Midbrain (tissue), 1 donor: ENCODE measurements at places on chromosomes 1 and 21.

DNA sequence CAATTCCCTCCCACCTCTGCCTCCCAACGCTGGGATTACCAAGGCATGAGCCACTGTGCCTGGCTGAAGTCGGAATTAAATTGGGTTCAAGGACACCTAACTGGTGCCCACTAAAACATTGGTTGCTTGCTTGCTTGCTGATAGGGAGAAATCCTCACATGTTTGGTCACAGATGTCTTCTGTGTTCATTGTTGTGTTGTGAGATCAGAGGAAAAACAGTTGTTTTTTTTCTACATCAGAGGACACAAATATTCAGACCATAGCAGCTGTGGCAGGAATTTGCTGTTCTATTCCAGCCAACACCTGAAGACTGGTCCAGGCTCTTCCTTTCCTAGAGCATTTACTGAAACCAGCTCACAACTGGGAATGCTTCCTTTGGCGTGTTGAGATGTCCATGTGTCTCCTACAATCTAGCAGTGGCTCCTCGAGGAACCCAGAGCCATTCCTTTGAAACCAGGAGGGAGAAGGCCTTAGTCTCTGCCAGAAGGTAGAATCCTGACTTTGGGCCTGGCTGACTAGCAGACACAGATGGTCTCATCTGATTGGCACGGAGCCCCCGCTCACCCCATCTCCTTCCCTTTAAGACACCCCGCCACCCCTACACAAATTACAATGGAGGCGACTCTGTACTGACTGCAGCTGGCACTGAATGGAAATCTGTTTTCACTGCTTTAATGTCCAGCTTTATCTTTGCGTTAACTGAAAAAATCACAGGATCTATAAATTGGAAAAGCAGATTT lies 24.3 kb upstream of the TRIM17 start:
- no peak for DNase-seq

DNA sequence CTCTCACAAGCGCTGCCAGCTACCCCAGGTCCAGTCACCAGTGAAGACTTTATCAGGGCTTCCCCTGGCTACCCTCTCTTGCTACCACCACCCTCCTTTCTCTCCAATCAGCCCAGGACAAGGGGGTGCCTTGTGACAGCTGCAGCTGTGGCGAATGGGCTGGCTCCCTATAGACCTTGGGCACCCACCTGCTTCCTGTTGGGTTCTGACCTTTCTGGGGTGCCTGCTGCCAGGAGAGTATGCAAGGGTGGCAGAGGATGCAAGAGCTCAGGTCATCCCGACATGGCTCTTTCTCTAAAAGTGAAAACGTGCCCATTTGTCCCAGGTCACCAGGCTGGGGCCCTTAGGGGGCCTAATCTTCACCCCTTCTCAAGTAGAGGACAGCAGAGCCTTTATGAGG lies 6.6 kb downstream of the KLHDC8A start:
- DNase-seq, result no peak

- DNase-seq, result no peak
Measured at GRCh38 chr1:184941735-184942134, 32.6 kb downstream of the NIBAN1 start.

- DNase-seq, result no peak
Measured at GRCh38 chr1:29836651-29837646, 600.6 kb downstream of the PTPRU start.

- DNase-seq, result no peak
Measured at GRCh38 chr21:41565550-41565949, 57.6 kb upstream of the TMPRSS2 start.

GRCh38 chr1:229271448-229272159 lies 693 bp downstream of the RAB4A start:
- DNase-seq, result peak; percentile 64

- no peak for DNase-seq
Measured at GRCh38 chr1:1119272-1119890, 3.5 kb upstream of the C1orf159 start.

GRCh38 chr21:44427241-44428120 lies 27.8 kb upstream of the LRRC3 start:
- DNase-seq, result no peak

- peak; percentile 46 for DNase-seq
Measured at GRCh38 chr1:869499-870244, 54.1 kb upstream of the SAMD11 start.

- no peak for DNase-seq
Measured at GRCh38 chr1:244672946-244673682, 20.2 kb downstream of the DESI2 start.

DNA sequence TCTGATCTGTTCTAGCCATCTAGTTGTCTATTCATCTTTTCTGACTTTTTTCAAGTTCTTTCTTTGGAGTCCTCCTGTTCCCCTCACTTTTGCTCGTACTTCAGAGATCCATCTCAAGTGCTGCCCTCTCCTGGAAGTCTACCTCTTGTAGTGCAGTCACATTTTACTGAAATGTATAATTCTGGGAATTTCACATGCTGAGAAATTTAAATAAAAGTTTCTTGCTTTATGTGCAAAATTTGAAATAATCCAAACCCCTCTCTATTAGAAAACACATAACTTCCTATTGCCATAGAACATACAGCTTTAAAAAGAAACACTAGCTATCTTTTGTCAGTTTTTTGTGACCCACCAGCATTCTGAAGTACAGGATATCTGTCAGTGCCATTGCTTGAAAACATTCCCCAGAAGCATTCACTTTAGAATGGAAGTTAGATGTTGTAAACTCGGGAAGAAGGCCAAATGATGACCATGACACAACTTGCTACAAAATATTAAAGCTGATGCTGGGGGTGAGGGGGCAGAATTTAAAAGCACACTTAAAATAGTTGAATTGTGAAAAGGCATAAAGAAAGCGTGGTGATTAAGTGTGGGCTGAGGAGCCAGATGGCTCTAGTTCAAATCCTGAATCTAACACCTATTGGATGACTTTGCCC lies 22.0 kb downstream of the RLF start:
- no peak for DNase-seq

- peak; percentile 48 for DNase-seq
Measured at GRCh38 chr1:22861764-22862440, 110.8 kb downstream of the LACTBL1 start.

- DNase-seq, result no peak
Measured at GRCh38 chr1:211752317-211752716, 76.9 kb upstream of the NEK2 start.

GRCh38 chr1:29235955-29236711 lies at the start of gene PTPRU:
Gene PTPRU, plus strand, starts transcription at chr1:29236522. Its CDS starts 123 bp downstream, at chr1:29236645.
- DNase-seq, result peak; percentile 75

- DNase-seq, result no peak
Measured at GRCh38 chr21:17462276-17462981, 50.4 kb upstream of the CXADR start.

DNA sequence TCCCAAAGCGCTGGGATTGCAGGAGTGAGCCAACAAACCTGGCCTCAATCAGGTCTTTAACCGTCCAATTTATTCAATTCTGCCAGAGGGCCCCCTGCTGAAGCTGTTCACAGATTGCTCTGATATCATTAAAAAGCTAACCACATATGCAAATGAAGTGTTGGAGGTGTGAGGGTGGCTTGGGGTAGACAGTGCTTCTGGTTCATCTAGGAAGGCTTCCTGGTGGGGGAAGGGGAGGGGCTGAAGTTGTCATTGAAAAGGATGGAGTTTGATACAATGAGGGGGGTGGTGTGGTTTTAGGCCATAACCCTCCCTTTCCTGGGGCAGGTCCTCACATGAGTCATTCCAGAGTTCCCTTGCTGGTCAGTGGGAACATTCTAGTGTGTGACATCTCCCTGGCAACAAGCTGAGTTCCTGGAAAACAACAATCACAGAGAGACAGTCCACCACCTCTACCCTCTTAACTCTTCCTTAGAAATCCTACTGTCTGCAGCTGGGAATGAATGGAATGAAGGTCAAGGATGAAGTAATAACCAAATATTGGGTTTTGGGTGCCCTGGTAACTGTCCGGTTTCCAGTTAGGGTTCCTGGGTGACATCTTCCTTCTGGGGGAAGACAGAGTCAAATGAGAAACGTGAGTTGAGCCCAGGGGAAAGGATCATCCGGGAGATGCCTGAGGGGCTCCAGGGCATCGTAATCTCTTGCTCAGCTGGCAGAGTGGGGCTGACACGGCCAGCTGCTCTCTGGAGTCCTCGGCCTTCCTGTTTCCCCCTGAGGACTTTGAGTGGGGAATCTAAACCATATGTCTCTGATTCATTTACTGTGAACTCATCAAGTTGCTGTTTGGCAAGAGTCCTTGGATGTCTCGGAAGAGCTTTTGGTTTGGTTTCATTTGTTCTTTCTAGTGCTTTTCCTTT lies 32.2 kb downstream of the BATF3 start:
- DNase-seq, result no peak

- DNase-seq, result no peak
Measured at GRCh38 chr1:225441314-225442122, 13.7 kb upstream of the LBR start.

GRCh38 chr1:245858722-245859492 lies 648.2 kb downstream of the SMYD3 start:
- DNase-seq, result no peak

- DNase-seq, result no peak
Measured at GRCh38 chr1:197776351-197777105, 1.2 kb upstream of the DENND1B start.

DNA sequence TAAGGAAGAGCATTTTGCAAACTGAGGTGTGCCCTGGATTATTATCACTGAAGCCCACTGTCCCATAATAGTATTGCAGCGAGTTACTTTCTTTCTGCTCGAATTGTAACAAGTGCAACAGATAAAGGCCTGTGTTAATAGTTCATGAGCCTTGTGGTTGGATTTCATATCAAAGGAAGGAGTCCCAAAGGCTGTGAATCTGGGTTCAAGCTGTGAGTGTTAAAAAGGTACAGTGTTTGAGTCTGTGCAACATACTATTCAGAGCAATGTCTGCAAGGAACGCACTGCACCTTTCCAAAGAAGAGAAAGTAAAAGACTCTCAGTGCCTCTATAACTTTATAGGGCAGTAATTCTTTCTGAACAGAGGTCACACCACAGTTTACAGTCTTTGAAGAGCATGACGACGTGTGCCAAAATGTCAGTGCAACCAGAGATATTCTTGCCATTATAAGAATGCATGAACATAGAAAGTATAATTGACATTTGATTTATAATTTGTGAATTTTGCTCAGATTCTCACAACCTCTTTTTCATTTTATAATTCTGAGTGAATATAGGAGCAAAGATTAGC lies 79.1 kb downstream of the CDC7 start:
- DNase-seq, result no peak

DNA sequence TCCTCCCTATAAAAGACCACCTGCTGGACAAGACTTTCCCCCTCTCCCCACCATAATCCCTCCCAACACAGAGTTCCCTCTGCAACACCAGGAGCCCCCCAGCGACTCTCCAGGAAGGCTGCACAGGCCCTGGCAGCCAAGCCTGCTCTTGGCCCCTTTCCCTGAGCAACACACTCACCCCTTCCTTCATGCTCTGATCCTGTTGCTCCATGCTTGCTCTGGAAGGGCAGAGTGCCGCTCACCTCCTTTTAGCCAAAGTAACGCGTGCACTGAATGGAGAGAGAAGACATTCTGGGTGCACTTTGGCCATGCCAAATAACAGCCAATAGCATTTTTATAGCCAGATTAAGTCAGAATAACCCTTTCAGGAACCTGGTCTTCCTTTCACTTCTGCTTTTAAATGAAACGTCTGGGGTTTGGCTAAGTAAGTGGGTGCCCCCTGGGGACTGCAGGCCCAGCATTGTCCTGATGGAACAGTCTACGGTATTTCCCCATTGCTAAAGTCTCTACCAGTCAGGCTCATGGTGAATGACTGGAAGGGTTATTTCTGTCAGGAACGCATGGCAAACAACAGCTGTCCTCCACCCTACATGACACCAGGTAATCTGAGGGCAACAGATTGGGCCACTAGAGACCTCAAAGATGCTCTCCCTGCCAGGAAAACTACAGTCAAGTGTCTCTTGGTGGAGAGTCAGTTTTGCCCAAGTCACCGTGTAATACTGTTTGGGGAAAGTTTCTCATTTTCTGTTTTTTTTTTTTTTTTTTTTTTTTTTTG lies at the start of gene SLC2A5:
SLC2A5 (minus strand) TSS at position 310 of the 775 bp plus-strand sequence; CDS start at position 211, 99 bp downstream.
- DNase-seq, result peak; percentile 60

- no peak for DNase-seq
Measured at GRCh38 chr21:33895356-33895755, 20.2 kb downstream of the ATP5PO start.

- DNase-seq, result no peak
Measured at GRCh38 chr1:29365906-29366670, 129.8 kb downstream of the PTPRU start.

- DNase-seq, result no peak
Measured at GRCh38 chr1:220336391-220337031, 64.3 kb upstream of the RAB3GAP2 start.

GRCh38 chr1:43799656-43800635 lies 92.6 kb downstream of the ST3GAL3 start:
- no peak for DNase-seq

- DNase-seq, result no peak
Measured at GRCh38 chr1:183604815-183605214, 14.6 kb upstream of the NCF2 start.

GRCh38 chr1:196738730-196739129 lies 35.9 kb upstream of the CFHR3 start:
- DNase-seq, result no peak

DNA sequence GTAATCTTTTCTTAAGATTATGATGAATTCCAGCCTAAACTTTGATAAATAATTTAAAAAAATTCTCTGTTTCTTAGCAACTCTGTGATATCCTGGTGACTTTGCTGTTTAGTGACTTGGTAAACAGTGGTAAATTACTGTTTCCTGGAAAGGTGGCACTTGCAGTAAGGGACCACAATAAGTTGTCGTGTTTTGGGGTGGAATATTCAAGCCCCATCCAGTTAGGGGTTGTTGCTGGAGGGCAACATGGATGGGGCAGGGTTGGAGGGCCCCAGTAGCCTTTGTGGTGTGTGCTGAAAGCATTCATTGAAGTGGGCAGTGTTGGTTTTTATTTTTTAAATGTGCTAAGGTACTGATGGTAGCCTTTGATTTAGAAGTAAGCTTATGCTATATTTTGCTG lies 30.3 kb downstream of the PRDM2 start:
- DNase-seq, result no peak

DNA sequence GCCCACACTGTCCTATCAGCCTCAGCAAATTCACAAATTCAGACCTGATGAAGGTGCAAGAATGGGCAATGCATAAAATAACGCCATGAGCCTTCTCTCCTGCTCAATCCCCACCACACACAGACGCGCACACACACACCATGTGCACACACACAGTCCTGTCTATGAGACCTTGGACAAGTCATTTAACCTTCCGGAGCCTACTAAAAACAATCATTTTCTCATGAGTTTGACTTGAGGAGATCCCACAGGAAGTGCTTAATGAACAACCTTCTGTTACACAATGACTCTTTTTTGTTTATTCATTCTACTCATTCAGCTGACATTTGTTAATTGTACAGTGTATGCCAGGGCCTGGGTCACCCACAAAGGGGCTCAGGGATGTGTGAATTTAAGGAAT lies 125.4 kb downstream of the EDEM3 start:
- no peak for DNase-seq
